ENCODE measurements at places on chromosomes 1 and 21. TPM values are rescaled to one million over a fixed set of nuclear protein-coding genes. Genes with fewer than 3 reads are reported as not detected.

Gene LRRC53
- total RNA-seq, result not detected

GRCh38 chr1:210469441-210469840 lies 140.7 kb downstream of the HHAT start:
- no peaks in the 10 kb centered on the region for H3K36me3 ChIP-seq
- no peaks in the 10 kb centered on the region for H3K27me3 ChIP-seq
- no peaks in the 10 kb centered on the region for H3K4me1 ChIP-seq
- DNase-seq, result no peak
- no peak overlapping the region for H3K27ac ChIP-seq
- no peak overlapping the region for H3K4me3 ChIP-seq

- H3K27ac ChIP-seq, result no peak overlapping the region
- H3K36me3 ChIP-seq, result no peaks in the 10 kb centered on the region
- no peaks in the 10 kb centered on the region for H3K4me1 ChIP-seq
- no peak overlapping the region for H3K4me3 ChIP-seq
- no peaks in the 10 kb centered on the region for H3K27me3 ChIP-seq
These were observed 39.3 kb upstream of the EDEM3 start for GRCh38 chr1:184793967-184794366.

GRCh38 chr1:231206856-231207255 lies 34.2 kb upstream of the GNPAT start:
- no peaks in the 10 kb centered on the region for H3K27me3 ChIP-seq
- no peaks in the 10 kb centered on the region for H3K4me1 ChIP-seq
- H3K36me3 ChIP-seq, result no peaks in the 10 kb centered on the region
- H3K27ac ChIP-seq, result no peak overlapping the region
- no peak for DNase-seq
- H3K4me3 ChIP-seq, result no peak overlapping the region

DNA sequence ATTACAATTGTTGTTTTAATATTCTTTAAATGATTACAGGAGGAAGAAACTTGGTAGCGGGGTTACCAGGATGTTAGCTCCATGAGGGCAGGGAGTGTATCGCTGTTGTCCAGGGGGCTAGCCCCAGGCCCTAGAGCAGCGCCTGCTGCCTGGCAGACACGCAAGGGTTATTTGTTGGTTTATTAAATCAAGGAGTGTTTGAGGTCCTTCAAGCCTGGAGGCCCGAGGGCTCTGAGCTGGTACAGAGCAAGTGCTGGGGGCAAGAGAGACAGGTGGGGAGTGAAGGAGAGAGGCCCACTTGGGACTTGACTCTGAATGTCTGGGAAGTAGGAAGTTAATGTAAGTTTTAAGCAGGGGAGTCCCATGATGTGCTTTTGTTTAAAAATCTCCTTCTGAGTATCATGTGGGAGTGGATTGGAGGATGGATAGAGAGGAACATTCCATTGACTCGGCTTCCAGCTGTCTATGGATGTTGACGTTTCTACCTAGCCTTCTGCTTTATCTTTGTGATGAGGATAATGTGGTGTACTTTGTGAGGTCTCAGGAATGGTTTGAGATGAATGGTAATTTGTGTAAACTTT lies 8.7 kb downstream of the ITSN1 start:
- peaks cover 35% of the 10 kb centered on the region for H3K4me1 ChIP-seq
- DNase-seq, result peak; percentile 49
- H3K27me3 ChIP-seq, result no peaks in the 10 kb centered on the region
- H3K27ac ChIP-seq, result no peak overlapping the region
- no peaks in the 10 kb centered on the region for H3K36me3 ChIP-seq
- H3K4me3 ChIP-seq, result no peak overlapping the region

Gene TMEM125
- total RNA-seq, result not detected

DNA sequence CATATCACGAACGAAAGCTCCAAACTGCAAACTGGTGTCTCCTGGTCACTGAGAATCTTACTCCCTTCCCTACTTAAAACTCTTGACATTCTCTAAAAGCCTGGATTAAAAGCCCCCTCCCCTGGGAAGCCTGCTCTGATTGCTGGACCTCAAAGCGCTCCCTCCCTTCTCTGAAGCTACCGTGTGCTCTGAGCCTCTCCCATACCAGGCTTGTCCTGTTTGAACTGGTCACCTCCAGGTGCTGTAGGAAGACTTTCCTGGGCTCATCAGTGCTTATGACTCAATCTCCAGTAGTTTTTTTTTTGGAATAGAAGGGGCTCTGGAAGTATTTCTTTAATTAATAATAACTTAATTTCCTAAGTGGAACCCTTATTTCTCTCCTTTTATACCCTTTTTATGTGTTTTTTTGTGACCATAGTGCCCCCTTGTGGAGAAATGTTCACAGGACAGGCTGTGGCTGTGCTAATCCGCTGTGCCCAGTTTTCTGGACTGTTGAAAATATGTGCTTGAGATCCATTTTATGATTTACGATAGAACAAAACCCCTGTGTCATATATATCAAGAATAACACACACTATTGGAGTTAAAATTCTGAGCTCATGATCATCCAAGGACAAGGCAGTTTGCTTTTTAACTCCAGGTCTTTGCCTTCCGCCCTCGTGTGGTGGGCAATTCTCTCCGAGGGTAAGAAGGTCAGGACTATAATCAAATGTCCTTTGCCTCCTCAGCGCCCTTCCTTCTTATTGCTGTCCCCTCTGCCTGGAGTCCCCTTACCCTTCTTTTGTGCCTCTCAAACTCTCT lies 16.9 kb downstream of the MTARC1 start:
- DNase-seq, result peak; percentile 72
- H3K4me3 ChIP-seq, result peak overlapping the region; percentile 3
- no peak overlapping the region for H3K27ac ChIP-seq

Gene CAMK1G
- total RNA-seq, result not detected

Gene FAM167B
- not detected for total RNA-seq

- DNase-seq, result no peak
- H3K27ac ChIP-seq, result no peak overlapping the region
- no peaks in the 10 kb centered on the region for H3K27me3 ChIP-seq
- no peak overlapping the region for H3K4me3 ChIP-seq
These were observed 4.0 kb downstream of the PHC2 start for GRCh38 chr1:33426916-33427315.

Measured in SJCRH30 (cell line).